ENCODE measurements at places on chromosomes 1 and 21. TPM values are rescaled to one million over a fixed set of nuclear protein-coding genes. Genes with fewer than 3 reads are reported as not detected.

DNA sequence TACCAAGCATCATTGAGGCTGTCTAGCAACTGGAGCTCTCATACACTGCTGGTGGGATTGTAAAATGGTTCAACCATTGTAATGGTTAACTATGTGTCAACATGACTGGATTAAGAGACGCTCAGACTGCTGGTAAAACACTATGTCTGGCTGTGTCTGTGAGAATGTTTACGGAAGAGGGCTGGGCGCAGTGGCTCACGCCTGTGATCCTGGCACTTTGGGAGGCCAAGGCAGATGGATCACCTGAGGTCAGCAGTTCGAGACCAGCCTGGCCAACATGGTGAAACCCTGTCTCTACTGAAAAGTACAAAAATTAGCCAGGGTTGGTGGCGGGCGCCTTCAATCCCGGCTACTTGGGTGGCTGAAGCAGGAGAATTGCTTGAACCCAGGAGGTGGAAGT, 4.8 kb upstream of the FCRLA start:
- no peak for DNase-seq
- H3K4me1 ChIP-seq: no peaks in the 10 kb centered on the region
- no peak overlapping the region for H3K27ac ChIP-seq
- no peak overlapping the region for H3K4me3 ChIP-seq

DNA sequence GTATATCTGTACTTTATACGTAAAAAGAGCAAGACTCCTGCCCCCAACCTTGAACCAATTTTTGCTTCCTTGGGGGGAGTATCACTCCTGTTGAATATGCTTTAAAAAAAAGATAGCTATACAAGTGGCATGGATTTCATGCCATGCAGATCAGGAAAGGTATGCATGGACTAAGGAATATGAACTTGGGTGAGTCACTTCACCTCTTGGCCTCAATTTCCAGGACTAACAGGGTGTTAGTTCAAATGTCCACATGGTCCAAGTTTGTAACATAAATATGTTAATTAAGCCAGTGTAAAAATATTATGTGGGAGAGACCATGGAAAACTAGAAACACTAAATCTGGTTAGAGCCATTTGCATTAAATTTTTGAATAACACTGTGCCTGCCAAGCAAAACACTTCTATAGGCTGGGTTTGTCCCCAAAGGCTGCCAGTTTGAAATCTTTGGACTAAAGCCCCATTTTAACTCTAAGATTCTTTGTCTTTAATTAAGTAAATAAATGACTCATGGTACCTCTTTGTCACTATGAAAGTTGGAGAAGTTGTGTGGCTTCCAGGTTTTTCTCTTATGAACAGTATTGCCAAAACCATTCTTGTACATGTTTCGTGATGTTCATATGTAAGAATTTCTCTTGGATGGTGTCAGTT, 33.1 kb downstream of the FAM177B start:
- H3K4me3 ChIP-seq: no peak overlapping the region
- peaks cover 11% of the 10 kb centered on the region for H3K4me1 ChIP-seq
- no peak overlapping the region for H3K27ac ChIP-seq

DNA sequence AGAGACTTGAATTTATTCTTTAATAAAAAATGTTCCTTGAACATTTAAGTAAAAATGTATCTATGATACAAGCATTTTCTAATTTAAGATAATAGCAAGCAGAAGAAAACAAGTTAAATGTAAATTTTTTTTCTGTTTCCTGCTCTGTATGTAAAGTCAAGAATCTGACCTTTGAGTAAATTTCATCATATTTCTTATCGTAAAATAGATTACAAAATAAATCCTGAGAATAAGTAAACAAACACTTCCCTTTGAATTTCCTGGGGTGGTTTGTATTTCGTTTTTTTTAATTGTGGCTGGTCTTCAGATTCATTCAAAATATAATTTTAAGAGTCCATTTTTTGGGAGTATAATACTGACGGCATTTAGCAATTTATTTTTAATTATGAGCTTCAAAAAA, 77.6 kb downstream of the POU2F1 start:
- H3K27ac ChIP-seq: no peak overlapping the region
- H3K36me3 ChIP-seq: no peaks in the 10 kb centered on the region
- no peak for DNase-seq
- peaks cover 2% of the 10 kb centered on the region for H3K4me1 ChIP-seq
- no peak overlapping the region for H3K4me3 ChIP-seq

GRCh38 chr21:16589006-16589898, 859.5 kb downstream of the USP25 start:
- no peak overlapping the region for H3K27ac ChIP-seq
- H3K36me3 ChIP-seq: no peaks in the 10 kb centered on the region

APCS gene
- not detected for total RNA-seq

DNA sequence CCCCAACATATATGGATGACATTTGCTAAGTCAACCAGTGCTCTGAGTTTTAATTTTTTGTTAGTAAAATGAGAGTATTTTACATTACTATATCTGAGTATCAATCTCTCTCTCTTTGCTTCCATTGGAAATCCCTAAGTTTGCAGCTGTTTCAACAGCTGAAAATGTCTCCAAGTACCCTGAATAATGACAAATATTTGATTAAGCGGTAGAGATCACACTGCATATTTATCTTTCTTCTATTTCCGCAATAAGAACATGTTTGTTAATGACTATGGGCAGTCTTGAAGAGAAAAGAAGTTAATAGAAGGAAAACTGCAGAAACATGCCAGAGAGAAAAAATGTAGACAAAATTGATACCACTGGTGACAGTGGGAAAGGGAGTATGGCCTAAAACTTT, 1117.5 kb downstream of the NCAM2 start:
- no peak overlapping the region for H3K27ac ChIP-seq
- H3K4me1 ChIP-seq: no peaks in the 10 kb centered on the region
- H3K4me3 ChIP-seq: no peak overlapping the region

GRCh38 chr1:19815801-19816736, 986 bp upstream of the RNF186 start:
- H3K27me3 ChIP-seq: peaks cover 4% of the 10 kb centered on the region
- H3K4me3 ChIP-seq: no peak overlapping the region
- peaks cover 2% of the 10 kb centered on the region for H3K4me1 ChIP-seq
- DNase-seq: no peak
- no peak overlapping the region for H3K27ac ChIP-seq

GRCh38 chr1:240734001-240734400, 122.0 kb upstream of the GREM2 start:
- H3K27me3 ChIP-seq: no peaks in the 10 kb centered on the region
- H3K4me1 ChIP-seq: no peaks in the 10 kb centered on the region
- H3K4me3 ChIP-seq: no peak overlapping the region
- no peak for DNase-seq

DNA sequence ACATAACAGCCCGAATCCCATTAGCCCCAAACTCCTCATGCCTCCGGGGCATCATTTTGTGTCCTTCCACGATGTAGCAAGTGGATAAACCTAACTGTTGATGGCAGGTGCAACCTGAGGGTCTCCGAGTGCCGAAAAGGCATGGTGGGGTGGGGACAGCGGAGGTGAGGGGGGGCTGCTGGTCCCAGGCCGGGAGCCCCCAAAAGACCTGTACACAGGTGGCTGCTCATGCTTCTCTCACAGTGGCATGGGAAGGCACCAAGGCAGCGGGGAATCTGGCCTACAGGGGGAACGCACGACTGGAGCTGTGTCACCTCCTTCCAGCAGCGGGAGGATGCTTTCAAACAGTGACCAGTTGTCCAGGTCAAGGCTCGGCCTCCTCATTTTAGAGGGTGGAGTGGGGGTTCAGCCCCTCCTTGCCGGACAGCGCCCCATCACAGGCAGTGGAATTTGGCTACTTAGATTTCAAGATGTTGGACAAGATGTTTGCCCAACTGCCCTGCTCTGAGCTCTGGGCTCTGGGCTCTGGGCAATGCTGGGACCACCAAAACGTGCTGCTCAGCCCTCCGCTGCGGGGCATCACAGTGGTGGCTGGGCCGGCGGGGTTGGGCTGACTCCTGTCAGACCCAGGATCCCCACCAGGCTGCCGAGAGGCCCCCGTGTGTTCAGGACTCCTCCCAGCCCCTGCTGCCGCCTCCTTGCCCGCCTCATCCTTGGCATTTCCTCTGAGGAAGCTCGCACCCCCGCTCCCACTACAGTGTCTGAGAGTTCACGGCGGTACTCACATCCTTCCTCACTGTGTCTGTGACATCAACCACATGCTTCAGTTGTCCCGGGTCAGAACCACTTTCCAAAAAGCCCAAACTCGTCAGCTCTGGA, 7.6 kb downstream of the DNMT3L start:
- no peak overlapping the region for H3K27ac ChIP-seq
- peaks cover 3% of the 10 kb centered on the region for H3K36me3 ChIP-seq
- H3K4me1 ChIP-seq: no peaks in the 10 kb centered on the region
- DNase-seq: no peak

OLFML2B gene
- 56.5 TPM for total RNA-seq

TMEM240 gene
- 24.4 TPM for total RNA-seq

DNA sequence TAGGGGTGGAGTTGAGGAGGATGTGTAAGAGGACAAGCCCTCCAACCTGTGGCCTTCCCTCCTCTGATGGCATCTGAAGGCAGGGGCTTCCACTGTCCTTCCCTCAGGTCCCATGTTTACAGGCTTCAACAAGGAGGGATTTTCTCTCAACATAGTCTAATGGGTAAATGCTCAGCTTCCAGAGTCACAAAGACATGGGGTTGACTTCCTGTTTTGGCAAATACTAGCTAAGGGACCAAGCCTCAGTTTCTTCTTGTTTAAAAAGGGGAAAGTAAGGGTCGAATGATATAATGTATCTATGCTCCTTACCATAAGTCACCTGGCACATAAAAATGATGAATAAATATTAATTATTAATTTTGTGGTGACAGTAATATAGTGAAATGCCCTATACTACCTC, 3.1 kb downstream of the SV2A start:
- no peak overlapping the region for H3K27ac ChIP-seq
- peaks cover 6% of the 10 kb centered on the region for H3K4me1 ChIP-seq
- peaks cover 11% of the 10 kb centered on the region for H3K36me3 ChIP-seq
- H3K4me3 ChIP-seq: no peak overlapping the region

IL10 gene
- not detected for total RNA-seq

DNA sequence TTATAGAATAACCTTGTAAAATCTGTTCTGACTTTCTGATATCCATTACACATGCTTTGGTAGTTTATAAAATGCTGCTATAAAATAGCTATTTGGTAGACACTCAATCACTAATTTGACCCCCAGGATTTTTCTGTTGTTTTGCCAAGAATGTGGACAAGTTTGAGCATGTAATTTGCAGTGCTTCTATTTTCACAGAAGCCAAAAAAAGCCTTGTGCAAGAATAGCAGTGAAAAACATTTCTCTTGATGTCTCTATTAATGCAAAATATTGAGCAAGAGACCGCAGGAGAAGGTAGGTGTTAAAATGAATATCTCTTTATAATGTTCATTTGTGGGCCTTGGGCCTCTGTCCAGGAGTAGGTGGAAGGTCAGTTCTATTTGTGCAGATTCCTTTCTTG, 22.5 kb downstream of the MAP3K7CL start:
- DNase-seq: no peak
- no peaks in the 10 kb centered on the region for H3K4me1 ChIP-seq
- peaks cover 3% of the 10 kb centered on the region for H3K27me3 ChIP-seq
- no peak overlapping the region for H3K4me3 ChIP-seq
- no peaks in the 10 kb centered on the region for H3K36me3 ChIP-seq

CFHR1 gene
- total RNA-seq: not detected

NUP210L gene
- total RNA-seq: 0.10 TPM

DNA sequence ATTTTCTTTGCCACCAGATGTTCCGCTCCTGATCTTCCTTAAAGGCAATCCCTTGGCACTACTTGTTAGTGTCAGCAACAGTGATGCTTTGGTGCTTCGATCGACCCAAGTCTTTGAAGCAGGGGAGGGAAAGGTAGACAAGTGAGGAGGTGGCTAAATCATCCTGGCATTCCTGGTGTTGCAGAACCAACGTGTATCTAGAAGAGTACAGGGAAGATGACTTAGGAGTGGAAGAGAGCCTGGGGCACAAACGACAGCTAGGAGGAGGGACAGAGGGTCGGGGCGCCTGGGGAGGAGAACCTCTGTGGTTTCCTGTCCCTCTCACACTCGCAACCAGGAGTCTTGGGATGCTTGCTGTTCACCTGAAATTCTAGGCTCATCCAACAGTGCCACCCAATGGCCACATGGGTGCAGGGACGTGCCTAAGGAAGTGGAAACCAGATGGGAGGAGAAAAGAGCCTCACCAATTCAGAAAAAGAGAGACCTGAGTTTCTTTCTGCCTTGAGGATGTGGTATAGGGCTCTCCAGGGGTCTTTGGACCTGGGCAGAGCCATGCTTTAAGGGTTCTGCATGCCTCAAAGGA, 9.5 kb upstream of the KCNA2 start:
- no peak overlapping the region for H3K27ac ChIP-seq
- peaks cover 8% of the 10 kb centered on the region for H3K27me3 ChIP-seq
- H3K36me3 ChIP-seq: no peaks in the 10 kb centered on the region
- peak; percentile 82 for DNase-seq
- peaks cover 7% of the 10 kb centered on the region for H3K4me1 ChIP-seq
- no peak overlapping the region for H3K4me3 ChIP-seq

DNA sequence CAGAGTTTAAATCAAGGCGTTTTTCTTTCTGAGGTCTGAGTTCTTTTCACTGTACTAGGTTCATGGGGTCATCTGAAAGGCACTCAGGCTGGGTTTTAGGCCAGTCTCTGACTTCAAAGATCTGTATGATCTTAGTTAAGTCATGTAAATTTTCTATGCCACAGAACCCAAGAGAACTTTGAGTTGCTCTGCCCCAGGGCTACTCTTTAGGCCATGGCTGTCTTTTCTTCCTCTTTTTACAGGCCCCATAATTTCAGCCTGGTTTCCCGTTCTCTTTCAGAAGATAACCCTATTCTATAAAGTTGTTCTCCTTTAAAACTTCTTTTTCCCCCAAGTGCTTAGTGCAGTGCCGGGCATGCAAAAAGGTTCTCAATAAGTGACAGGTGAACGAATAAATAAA, 26.1 kb downstream of the METTL13 start:
- H3K4me1 ChIP-seq: no peaks in the 10 kb centered on the region
- H3K4me3 ChIP-seq: no peak overlapping the region
- no peak for DNase-seq
- peaks cover 1% of the 10 kb centered on the region for H3K27me3 ChIP-seq
- no peak overlapping the region for H3K27ac ChIP-seq
- H3K36me3 ChIP-seq: no peaks in the 10 kb centered on the region

DNA sequence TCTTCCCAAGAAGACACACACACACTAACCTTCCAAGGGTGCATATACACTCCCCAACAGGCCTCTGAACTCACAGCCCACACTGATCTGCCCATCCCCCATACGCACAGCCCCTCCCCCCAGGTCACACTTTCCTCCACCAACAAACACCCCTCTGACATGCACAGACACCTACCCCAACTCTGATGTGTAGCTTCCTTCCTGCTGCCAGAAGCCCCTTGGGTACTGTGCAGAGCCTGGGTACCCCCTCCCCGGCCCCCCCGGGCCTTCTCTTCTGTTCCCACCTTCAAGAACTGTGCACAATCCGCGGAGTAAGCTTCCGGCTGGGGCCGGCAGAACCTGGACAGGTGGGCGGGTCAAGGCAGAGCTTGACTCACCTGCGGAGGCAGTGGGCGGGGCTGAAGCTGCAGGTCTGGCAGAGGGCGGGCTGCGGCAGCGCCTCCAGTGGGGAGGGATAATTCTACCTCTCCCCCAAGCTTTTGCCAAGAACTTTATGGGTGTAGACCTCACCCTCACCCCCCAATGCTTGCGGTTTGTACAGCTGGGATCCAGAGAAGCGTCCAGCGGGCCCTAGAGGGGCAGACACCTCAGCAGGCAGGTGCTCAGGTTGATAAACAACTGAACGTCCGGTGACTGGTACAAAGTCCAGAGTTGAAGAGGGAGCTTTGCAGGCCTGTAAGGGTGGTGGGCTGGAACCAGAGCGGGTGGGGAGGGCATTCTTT, at the start of gene C1orf210:
Gene C1orf210 (minus strand): TSS at position 313 of the 722 bp plus-strand sequence. CDS start 2,311 bp downstream, outside the sequence.
- peak within 1 kb of the TSS; percentile 22 for H3K27ac ChIP-seq
- peaks cover 12% of the 10 kb centered on the region for H3K27me3 ChIP-seq
- peak within 1 kb of the TSS; percentile 28 for H3K4me3 ChIP-seq
- no peak for DNase-seq
- H3K36me3 ChIP-seq: no peaks in the 10 kb centered on the region
- peaks cover 7% of the 10 kb centered on the region for H3K4me1 ChIP-seq

MYOC gene
- total RNA-seq: not detected

FNDC5 gene
- total RNA-seq: 743 TPM
